Stimulated activated CD8-positive, alpha-beta memory T cell treated with anti-CD3 and anti-CD28 coated beads, Interleukin-4, amount 100 ng/mL, for 4 hours (primary cell): ENCODE measurements at places on chromosomes 16 and 17.

- no peak for DNase-seq
These were observed 11.8 kb upstream of the WSB1 start for GRCh38 chr17:27282054-27282551.

DNA sequence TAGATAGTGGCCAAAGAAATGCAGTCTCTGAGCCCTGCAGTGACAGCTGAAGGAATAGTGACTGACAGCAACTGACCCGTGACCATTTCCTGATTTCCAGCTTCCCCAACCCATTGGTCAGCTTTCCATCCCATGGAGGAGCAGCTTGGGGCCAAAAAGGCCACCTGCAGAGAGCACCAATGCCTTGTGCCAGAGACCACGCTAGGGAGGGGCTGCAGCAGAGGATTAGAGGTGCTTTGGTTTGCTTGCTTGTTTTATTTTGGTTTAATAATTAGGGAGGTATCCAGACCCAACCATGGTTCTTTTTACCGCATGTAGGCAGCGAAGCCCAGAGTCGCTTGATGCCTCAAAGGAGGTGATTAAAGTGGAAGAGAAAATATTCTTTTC lies 61.3 kb upstream of the SIAH1 start:
- DNase-seq = no peak

DNA sequence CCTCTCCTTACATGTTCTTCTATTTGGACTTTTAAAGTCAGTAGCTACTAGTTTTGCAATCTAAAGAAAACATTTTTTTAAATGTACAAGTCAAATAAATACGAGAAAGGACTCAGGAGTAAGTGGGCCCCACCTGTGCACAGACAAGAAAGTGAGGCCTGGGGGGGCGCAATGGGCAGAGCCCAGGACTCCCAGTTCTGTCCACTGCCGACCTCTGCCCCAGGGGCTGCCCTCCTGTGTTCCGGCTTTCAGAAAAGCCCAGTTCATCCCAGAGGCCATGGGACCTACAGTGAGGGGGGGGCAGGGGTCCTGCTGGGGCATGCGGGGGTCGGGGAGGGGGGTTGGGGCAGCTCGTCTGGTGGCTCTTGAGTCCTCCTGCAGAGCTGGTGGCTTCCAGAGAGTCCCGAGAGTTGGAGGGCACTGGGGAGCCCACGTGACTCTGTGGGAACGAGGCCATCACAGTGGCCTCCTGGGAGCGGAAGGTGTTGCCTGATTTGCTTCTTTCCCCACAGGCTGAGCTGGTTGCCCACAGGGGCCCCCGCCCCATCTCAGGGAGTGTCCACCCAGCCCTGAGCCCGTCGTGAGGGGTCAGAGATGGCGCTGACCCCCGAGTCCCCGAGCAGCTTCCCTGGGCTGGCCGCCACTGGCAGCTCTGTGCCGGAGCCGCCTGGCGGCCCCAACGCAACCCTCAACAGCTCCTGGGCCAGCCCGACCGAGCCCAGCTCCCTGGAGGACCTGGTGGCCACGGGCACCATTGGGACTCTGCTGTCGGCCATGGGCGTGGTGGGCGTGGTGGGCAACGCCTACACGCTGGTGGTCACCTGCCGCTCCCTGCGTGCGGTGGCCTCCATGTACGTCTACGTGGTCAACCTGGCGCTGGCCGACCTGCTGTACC lies 2.4 kb downstream of the UTS2R start:
- DNase-seq = no peak

GRCh38 chr16:89958068-89958467 lies 9.5 kb downstream of the DEF8 start:
- no peak for DNase-seq

GRCh38 chr17:67765623-67766022 lies 47.9 kb downstream of the NOL11 start:
- DNase-seq = no peak

DNA sequence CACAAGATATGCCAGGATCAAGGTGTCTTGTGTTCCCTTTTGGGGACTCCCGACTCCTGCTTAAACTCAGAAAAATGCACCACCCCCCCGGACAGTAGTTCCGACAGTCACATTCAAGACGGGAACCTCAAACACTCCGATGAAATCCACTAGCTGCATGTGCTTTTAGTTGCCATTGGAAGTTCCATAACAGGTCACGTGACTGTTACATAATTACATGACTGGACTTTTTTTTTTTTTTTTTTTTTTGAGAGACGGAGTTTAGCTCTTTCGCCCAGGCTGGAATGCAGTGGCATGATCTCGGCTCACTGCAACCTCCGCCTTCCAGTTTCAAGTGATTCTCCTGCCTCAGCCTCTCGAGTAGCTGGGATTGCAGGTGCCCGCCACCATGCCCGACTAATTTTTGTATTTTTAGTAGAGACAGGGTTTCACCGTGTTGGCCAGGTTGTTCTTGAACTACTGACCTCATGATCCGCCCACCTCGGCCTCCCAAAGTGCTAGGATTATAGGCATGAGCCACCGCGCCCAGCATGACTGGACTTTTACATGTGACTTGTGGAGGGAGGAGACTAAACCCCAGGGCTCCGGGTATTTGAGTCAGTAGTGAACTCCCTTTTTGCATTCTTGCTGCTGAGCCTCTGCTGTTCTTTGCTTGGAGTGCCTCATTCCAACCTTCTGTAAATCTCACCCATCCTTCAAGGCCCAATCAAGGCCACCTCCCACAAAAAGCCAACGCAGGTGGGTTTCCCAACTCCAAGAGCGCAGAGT lies 1.6 kb downstream of the SIRT7 start:
- DNase-seq = no peak
